HCT116 (cell line): ENCODE measurements at places on chromosomes 2 and 18. TPM values are rescaled to one million over a fixed set of nuclear protein-coding genes. Genes with fewer than 3 reads are reported as not detected.

DNA sequence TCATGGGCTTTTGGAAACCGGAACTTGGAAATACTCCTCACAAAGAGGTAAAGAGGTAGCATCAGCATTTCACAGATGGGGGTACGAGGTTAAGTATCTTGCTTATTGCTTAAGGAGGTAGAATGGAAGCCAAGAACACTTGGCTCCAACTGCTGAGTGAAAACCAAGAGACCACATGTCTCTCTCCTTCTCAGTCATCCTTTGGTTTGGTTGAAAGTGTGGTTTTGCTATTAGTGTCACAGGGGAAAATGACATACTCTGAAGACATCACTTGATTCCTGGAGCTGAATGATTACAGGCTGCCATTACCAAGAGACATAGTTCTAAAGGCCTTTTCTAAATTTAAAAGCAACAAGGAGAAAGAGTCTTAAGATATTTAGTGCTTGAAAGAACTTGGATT lies 41.5 kb downstream of the ANTXR1 start:
- no peak for DNase-seq

DNA sequence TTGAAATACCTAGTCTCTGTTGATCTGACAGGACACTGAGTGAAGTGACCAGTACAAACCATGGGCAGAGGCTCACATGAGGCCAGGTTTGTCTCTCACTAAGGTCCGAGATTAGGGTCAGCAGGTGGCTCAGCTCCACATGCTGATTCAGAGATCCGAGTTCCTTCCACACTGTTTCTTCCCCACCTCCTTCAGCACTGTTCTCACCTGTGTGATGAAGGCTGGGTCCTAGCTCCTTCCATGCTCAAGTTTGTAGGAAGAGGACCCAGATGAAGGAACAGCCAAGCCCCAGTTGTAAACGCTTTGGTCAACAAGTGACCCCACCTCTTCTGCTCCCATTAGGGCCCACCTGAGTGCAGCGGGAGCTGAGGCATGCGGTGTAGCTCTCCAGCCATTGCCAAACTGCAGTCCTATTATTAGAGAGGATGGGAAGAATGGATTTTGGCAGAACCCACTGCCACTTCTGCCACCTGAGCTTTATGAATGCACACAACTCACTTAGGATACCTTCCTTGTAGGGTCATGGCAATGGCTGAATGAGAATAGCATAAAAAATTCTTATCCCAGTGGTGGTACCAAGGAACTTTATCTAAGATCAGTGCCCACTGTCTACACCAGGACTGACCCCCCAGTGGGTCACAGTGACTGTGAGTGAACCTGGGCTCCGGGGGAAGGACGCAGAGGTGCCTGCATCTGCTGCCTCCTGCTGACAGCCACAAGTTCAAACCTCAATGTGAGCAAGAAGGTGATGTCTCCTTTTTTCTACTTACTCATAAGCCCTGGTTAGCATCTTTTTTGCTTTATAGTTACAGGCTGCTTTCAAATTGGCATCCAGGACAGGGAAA lies 324.8 kb upstream of the HS6ST1 start:
- DNase-seq = no peak

- DNase-seq = peak; percentile 76
Observed at GRCh38 chr2:46873604-46874068, 42.0 kb downstream of the MCFD2 start.

DNA sequence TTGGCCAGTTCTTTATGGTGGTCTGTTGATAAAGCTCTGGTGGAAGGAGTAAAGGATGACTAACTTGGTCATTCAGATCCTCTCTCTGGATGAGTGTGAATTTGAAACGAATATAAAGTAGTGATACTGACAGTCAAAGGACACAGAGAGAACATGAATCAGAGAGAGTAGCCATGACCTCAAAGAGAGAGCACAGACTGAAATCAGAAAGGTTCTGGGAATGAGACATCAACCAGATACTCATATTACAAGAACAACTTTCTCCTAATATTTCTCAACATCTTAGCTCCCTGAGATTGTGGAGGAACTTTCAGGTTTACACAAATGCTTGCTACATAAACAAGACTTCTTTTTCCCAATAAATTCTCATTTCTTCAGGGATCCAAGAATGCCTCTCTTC lies 849.1 kb upstream of the CHAC2 start:
- no peak for DNase-seq

The HOXD8 gene
- total RNA-seq = 6.0 TPM

- DNase-seq = no peak
Observed at GRCh38 chr2:188114014-188114413, 177.7 kb upstream of the GULP1 start.

- DNase-seq = no peak
Observed at GRCh38 chr18:61822879-61823278, 69.9 kb downstream of the RNF152 start.

DNA sequence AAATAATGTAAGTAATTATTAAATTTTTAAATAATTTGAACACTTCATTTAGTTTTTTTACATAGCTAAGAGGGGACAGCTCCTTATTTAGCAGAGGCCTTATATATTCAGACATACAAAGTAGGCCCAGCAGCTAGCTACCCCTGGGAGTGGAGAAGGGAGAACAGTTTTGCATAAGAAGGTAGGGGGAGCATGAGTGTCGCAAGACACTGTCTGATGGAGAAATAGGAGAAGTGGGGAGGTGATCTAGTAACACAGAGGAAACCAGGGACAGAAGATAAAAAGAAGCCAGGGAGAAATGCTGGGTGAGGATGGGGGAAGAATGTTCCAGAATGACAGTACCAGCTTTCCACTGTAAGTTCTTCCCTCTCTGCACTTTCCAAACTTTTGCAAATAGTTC lies 16.0 kb upstream of the RGPD4 start:
- DNase-seq = no peak

DNA sequence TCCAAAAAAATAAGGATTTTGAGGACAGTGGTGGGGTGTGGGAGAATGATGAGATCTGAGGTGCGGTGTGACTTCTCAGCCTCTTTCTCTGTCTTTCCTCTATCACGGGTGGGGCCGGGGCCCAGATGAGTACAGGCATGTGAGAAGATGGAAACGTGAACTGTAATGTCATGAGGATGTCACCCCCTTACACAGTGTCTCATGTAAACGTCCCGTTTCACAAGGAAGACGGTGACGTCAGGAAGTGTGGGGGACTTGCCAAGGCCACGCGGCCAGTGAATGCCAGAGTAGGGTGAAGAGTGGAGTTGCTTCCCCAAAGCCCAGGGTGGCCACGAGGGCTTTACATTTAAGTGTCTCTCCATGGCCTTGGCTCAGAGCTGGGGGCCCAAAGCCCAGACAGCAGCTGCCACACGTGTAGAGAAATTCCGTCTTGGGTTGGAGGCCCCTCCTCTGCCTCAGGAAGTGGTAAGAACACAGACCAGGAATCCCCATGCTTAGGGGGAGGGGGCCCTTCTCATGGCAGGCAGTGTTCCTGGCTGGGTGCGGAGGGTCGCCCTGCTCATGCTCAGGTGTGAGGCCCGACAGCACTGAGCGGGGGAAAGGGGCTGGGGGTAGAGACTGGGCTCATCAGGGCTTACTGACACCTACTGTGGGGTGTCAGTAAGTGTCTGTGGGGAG lies 80.9 kb upstream of the SMAD7 start:
- no peak for DNase-seq

GRCh38 chr18:76544511-76545345 lies 49.7 kb upstream of the ZNF516 start:
- no peak for DNase-seq

DNA sequence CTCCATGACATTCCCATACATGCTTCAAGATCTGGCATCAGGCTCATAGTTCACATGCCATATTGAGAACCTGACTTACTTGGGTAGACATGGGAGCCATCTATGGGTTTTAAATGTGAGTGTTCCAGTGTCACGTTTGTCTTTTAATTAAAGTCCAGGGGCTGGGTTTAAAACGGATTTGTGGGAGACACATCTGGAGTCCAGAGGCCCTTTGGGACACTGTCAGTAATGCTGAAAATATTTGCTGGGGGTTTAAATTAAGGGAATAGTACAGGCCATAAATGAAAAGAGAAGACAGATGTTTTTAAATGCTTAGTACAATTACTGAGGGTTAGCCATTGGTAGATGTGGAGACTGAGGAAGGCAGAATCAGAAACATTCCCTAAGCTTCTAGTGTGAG lies 478.0 kb downstream of the PID1 start:
- DNase-seq = no peak

DNA sequence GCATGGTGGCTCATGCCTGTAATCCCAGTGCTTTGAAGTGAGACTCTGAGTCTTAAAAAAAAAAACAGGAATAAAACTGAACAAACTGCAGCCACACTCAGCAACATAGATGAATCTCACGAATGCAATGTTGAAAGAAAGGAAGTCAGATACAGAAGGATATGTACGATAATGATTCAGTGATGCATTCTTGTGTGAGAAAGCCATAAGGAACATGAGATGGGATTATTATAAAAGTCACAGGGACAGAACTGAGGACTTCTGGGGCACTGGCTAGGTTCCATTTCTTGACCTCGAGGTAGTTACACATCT lies 56.9 kb upstream of the SMAD2 start:
- no peak for DNase-seq

DNA sequence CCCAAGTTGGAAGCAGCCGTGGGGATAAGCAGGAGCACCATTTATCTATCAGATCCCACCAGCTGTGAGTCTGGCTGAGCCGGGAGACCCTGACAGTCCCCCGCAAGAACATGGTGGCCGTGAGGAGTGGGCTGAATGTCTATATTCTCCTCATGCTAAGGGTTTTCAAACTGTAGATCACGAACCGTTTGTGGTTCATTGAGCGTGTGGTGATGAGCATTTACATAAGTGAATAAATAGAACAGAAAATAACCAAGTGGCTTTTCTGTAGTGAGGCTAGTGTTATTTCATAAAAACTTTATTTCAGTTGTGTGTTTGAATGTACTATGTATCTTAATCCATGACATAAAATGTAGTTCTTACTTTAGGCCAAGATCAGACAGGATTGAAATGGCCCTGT lies 190.2 kb upstream of the APCDD1 start:
- DNase-seq = no peak

DNA sequence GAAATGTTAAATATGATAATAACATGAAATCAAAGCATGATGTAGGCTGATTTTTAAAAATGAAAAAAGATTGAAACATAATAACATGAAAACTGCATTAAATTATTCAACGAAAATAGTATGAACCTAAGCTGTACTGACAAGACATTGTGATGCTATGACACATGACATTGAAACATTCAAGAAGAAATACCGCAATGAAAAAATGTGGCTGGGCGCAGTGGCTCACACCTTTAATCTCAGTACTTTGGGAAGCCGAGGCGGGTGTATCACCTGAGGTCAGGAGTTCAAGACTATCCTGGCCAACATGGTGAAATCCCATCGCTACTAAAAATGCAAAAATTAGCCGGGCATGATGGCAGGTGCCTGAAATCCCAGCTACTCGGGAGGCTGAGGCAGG lies 14.6 kb downstream of the CXCR1 start:
- DNase-seq = no peak
